CD4-positive, CD25-positive, alpha-beta regulatory T cell (primary cell): ENCODE measurements at places on chromosomes 3 and 15. TPM values are rescaled to one million over a fixed set of nuclear protein-coding genes. Genes with fewer than 3 reads are reported as not detected.

DNA sequence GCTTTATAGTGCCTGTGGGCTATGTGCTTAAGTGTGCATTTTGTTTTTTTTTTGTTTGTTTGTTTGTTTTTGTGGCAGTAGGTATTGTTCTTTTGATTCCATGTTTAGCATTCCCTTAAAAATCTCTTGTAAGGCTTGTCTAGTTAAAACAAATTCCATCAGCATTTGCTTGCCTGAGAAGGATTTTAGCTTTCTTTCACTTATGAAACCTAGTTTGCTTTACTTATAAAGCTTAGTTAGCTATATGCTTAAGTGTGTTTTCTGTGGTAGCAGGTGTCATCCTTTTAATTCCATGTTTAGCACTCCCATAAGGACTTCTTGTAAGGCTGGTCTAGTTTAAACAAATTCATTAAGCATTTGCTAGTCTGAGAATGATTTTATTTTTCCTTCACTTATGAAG lies 17.3 kb downstream of the IL16 start:
- no peak for DNase-seq

- DNase-seq, result no peak
These were observed 29.5 kb upstream of the SEC13 start for GRCh38 chr3:10350324-10350985.

CEMIP gene
- 0.10 TPM for total RNA-seq

ITGB5 gene
- total RNA-seq, result 4.5 TPM

SGO1 gene
- total RNA-seq, result 2.1 TPM

- no peak for DNase-seq
These were observed 5.8 kb downstream of the TTC21A start for GRCh38 chr3:39113291-39113690.

GRCh38 chr15:51658664-51659063 lies 22.6 kb upstream of the SCG3 start:
- no peak for DNase-seq

- DNase-seq, result no peak
These were observed 134.1 kb downstream of the MBNL1 start for GRCh38 chr3:152402695-152403451.
